NCI-H460 (cell line): ENCODE measurements at places on chromosomes 2 and 18. TPM values are rescaled to one million over a fixed set of nuclear protein-coding genes. Genes with fewer than 3 reads are reported as not detected.

PRKAG3 gene
- not detected in 2 replicates for total RNA-seq

ARHGEF4 gene
- total RNA-seq, result 3.8 and 4.2 TPM in 2 replicates

ANKRD29 gene
- 6.9 and 7.4 TPM in 2 replicates for total RNA-seq

FTCDNL1 gene
- 1.5 and 2.1 TPM in 2 replicates for total RNA-seq

DAPL1 gene
- not detected in 2 replicates for total RNA-seq

YWHAQ gene
- 434 and 443 TPM in 2 replicates for total RNA-seq

CYS1 gene
- 0.14 and 0.22 TPM in 2 replicates for total RNA-seq

RGPD4 gene
- 0.07 TPM in 1 of 2 replicates, not detected in the other for total RNA-seq

TBC1D8 gene
- 25.9 and 27.8 TPM in 2 replicates for total RNA-seq

ADGRF3 gene
- not detected in 2 replicates for total RNA-seq

TBR1 gene
- total RNA-seq, result 0.05 TPM in 1 of 2 replicates, not detected in the other

LYPD6B gene
- total RNA-seq, result 0.20 and 0.38 TPM in 2 replicates

XDH gene
- total RNA-seq, result 0.47 TPM in 1 of 2 replicates, not detected in the other

ALPP gene
- total RNA-seq, result not detected in 2 replicates

CD28 gene
- 0.06 TPM in 1 of 2 replicates, not detected in the other for total RNA-seq

OSBPL6 gene
- 9.6 and 11.9 TPM in 2 replicates for total RNA-seq

IL36RN gene
- total RNA-seq, result not detected in 2 replicates
